ENCODE measurements at places on chromosomes 4 and X.

GRCh38 chrX:51860679-51861078 is 32.7 kb upstream of the MAGED1 start:
- DNase-seq = no peak

- DNase-seq = no peak
Measured at GRCh38 chr4:165299399-165300060, 27.9 kb upstream of the MSMO1 start.

GRCh38 chr4:134552063-134552462 is 350.5 kb upstream of the PABPC4L start:
- DNase-seq = no peak

- no peak for DNase-seq
Measured at GRCh38 chr4:38582889-38583470, 81.0 kb upstream of the KLF3 start.

Data from SIG-M5 (cell line).